ENCODE measurements at places on chromosomes 3 and 15.

DNA sequence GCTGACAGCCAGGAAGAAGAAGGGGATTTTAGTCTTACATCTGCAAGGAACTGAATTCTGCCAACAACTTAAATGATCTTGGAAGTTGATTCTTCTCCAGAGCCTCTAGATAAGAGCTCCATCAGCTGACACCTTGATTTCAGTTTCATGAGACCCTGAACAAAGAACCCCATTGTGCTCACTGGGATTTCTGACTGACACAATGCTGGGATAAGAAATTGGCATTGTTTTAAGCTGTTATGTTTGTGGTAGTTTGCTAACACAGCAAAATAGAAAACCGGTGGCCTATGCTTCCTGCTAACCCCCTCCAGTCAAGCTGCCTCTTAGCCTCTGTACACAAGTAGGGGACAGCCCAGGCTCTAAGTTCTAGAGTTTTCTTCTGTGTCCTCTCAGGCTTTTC, 36.2 kb downstream of the MASP1 start:
- DNase-seq, result no peak

- no peak for DNase-seq
Measured at GRCh38 chr3:183962807-183963206, 54.9 kb downstream of the ABCC5 start.

DNA sequence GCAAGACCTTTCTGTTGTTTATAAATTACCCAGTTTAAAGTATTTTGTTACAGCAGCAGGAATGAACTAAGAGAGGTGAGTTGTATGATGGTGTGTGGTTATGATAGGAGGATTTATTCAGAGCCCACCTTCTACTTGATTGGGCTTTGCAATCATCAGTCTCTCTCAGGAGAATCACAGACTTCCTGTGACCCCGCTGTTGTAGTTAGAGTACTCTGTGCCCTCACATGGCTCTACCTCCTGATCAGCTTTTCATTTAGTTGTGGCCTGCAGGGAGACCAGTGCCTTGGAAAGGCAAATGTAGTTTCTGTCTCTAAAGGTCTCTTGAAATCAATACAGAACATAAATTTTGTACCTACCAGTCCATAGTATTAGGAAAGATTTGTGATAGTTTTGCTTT, 7.6 kb upstream of the P2RY14 start:
- DNase-seq, result no peak

DNA sequence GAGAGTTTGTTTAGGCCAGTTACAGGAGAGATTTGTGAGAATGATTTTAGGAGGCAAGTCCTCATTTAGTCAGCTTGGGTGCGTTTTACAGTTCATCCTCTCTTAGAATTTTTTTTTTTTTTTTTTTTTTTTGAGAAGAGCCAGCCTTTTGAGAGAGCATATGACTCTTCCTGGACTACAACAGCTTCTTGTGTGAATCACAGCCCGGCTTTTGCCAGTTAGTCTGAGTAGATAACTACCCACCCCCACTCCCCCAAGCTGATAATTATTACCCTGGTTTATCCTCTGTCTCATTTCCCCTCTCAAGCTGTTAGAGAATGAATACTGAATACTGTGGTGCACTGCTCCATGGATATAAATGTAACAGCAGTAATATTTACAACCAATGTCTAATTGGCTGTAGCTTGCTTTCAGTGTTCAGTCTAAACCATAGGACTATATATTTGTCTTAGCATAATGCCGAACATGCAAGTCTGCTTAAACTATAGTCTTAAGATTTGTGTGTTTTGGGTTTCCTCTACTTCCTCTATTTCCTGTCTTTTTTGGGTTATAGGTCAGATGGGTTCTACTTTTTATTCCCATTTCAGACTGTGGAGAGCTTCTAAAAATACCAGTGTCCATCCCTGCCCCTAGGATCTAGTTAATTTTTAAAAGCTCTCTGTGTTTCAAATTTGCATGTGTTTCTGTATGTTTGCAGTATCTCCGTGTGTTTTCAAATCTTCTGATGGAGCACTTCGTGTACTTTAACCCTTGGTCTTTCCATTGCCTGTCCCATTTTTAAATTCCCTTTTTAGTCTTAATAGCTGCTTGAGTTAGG, 8.0 kb downstream of the CHD2 start:
- DNase-seq, result peak; percentile 29

- no peak for DNase-seq
Measured at GRCh38 chr3:146781059-146781458, 175.9 kb upstream of the PLSCR5 start.

GRCh38 chr3:196778755-196779154, 39.1 kb downstream of the PAK2 start:
- no peak for DNase-seq

GRCh38 chr3:102141096-102141927, 292.0 kb downstream of the NFKBIZ start:
- no peak for DNase-seq

DNA sequence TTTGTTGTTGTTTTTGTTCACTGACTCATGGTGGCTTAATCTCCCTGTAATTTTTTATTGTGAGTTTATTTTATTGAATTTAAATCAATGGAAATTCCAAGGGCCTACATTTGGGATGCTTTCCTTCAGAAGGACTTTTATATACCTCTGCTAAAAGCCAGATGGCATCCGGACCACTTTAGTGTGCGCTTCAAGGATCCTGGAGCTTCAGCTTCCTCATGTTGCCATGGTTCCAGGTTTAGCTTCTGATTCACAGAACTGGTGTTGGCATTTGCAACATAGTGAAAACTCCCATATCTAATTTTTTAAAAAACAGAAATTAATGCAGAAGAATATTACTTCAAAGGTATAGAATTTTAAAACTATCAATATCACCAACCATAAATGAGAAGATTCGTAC, 8.5 kb upstream of the HACD2 start:
- no peak for DNase-seq

- no peak for DNase-seq
Measured at GRCh38 chr3:51044982-51045381, 340.1 kb upstream of the MANF start.

DNA sequence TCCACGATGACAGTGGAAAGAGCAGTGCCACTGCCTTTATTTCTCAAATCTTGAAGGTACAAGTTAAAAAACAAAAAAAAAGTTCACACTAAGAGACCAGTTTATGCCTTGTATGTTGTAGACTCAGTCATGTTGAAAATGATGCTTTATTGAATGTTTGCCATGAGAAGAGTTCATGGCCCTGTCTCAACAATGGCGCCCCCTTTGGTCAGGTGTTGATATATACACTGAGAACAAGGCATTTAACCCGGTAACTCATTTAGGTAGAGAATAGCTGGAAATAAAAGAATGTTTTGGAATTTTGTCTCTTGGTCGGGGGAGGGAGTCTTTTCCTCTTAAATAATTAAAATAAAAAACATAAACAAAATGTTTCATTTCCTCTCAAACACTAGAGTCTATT, 145.6 kb upstream of the SLC2A2 start:
- DNase-seq, result no peak

DNA sequence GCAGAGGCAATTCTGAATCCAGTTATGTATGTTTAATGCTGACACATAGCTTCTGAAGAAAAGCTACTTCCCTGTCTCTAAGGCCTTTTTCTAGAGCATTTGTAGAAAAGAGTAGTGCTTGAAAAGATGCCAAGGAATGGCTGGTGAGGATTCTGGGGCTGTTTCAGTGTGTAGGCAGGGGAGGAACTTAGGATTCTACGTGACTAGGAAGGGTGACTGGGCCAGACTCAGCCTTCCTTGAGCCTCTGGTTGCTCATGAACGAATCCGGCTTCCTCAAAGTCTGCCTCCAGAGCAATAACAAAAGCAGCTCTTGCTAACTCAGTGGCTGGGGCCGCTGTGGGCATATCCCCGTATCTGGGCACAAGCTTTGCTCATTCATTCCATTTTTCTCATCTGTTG, 104.8 kb upstream of the WNT5A start:
- no peak for DNase-seq

Measured in CD4-positive, alpha-beta T cell treated with Interferon gamma for 1 hour (primary cell).